ENCODE measurements at places on chromosomes 2 and 18.

DNA sequence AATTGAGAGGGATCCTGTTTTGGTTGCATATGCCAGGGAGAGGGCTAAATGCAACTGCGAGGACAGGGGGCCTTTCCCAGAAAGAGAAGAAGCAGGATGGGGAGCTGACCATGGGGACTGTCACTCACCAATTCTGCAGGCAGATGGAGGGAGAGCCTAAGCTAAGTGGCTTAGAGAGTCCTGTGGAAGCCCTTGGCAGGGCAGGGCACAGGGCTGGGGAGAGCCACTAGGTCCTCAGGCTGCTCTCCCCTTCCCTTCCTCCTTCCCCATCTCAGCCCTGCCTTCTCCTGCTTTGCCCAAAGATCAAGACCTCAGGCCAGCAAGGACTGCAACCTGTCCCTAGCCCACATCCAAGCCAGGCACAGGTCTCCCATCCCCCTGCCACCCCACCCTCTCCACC, 24.4 kb upstream of the CATIP start:
- no peak for DNase-seq

- DNase-seq: no peak
Observed at GRCh38 chr2:241555711-241556110, 2.8 kb upstream of the BOK start.

DNA sequence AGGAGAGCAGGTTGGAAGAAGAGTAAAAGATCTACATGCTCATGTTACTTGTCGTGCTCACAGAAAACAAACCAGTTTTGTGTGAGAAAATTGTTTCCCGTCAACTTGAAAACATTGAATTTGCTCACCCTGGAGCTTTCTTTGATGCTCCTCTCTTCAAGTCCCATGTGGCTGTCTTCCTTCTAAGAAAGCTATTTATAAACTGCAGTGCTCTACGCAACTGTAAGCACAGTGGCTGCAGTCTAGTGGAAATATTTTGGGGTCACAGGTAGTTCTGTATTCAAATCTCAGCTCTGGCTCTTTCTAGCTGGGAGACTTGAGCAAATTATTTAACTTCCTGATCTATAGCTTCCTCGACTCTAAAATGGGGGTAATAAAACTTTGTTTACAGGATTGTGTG, 211.8 kb downstream of the PLCL1 start:
- no peak for DNase-seq

DNA sequence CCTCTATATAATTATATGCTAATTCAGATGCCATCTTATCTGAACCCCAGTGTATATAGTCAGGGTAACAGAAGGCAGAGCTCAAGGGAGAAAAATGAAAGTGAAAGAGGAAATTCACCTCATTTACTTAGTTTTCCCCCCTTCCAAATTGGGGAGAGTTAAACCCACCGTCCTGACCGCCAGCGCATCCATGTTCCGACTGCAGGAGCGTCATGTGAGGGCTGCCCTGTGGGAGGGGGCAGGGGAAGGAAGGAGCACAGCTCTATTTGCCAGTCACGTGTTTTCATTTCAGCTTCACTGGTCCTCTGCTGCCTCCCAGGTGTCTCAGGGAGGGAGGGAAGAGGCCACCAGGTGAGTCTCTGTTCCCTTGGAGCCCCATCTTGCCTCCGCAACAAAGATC, 13.2 kb downstream of the CNNM4 start:
- no peak for DNase-seq
